Stomach (tissue), 19 donors: ENCODE measurements at places on chromosomes 4 and X. TPM values are rescaled to one million over a fixed set of nuclear protein-coding genes. Genes with fewer than 3 reads are reported as not detected.

DNA sequence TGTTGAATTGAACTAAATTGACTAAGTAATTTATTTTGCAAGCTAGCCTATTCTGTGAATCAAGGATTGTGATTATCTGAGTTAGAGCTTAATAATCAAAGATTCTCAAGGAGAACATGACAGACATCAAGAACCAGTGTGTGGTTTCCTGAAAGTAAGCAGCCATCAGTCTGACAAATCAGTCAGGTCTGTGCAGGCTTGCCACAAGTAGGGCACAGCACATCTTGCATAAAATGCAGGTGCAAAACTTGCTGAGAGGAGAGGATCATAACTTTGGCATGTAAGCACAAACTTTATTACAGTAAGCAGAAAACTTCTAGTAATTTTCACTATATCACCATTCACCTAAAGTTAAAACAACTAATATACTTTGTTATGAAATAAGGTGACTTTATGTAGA, 22.5 kb downstream of the FAM241A start:
- no peak overlapping the region for H3K4me3 ChIP-seq
- no peak overlapping the region for H3K27ac ChIP-seq
- H3K36me3 ChIP-seq: no peaks in the 10 kb centered on the region
- no peaks in the 10 kb centered on the region for H3K4me1 ChIP-seq
- peak; percentile 25 for DNase-seq

DNA sequence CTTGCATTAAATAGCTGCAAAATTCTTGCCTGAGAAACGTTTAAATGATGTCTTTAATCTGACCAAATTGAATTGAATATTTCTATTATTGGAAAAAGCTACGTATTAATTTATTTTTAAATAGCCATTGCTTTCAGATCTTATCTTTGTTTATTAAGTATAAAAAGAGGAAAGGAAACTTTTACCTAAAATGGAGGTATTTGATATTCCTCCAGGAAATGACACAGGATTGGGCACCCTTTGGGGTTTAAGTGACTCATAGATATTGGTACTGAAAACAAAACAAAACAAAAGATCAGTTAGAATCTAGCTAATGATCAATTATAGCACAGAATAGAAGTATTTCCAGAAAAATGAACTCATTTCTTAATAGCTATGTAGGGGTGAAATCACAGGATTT, 34.1 kb downstream of the PLS3 start:
- peaks cover 8% of the 10 kb centered on the region for H3K4me1 ChIP-seq
- no peaks in the 10 kb centered on the region for H3K27me3 ChIP-seq
- H3K36me3 ChIP-seq: no peaks in the 10 kb centered on the region
- no peak for DNase-seq
- H3K27ac ChIP-seq: no peak overlapping the region
- no peak overlapping the region for H3K4me3 ChIP-seq

- DNase-seq: no peak
- no peaks in the 10 kb centered on the region for H3K36me3 ChIP-seq
- no peaks in the 10 kb centered on the region for H3K4me1 ChIP-seq
- no peaks in the 10 kb centered on the region for H3K27me3 ChIP-seq
- H3K27ac ChIP-seq: no peak overlapping the region
These were observed 239.4 kb upstream of the BOD1L1 start for GRCh38 chr4:13866881-13867280.

DNA sequence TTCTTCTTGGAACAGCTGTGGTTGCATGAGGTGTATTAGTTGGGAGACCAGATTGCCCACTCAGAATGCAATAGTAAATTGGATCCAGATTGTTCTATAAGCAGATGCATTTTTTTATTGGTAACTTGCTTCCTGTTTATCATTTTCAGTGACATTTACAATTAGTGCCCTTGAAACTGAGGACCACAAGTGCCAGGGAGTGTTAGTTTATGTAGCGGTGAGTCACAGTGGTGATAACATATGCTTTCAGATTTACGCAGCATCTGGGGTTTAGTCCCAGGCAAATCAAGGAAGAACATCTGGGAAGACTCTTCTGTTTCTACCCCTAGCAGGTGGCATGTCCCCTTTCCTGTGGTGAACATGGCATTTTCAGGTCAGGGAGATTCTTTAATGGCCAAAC, 24.1 kb downstream of the FRMPD4 start:
- no peaks in the 10 kb centered on the region for H3K36me3 ChIP-seq
- no peak for DNase-seq
- H3K27ac ChIP-seq: no peak overlapping the region
- H3K4me3 ChIP-seq: no peak overlapping the region

GRCh38 chr4:15674926-15675325, 6.7 kb upstream of the FAM200B start:
- DNase-seq: no peak
- H3K27me3 ChIP-seq: no peaks in the 10 kb centered on the region
- no peak overlapping the region for H3K27ac ChIP-seq
- H3K4me1 ChIP-seq: no peaks in the 10 kb centered on the region
- no peaks in the 10 kb centered on the region for H3K36me3 ChIP-seq

GRCh38 chrX:3669841-3670475, 43.5 kb downstream of the PRKX start:
- no peaks in the 10 kb centered on the region for H3K27me3 ChIP-seq
- peaks cover 41% of the 10 kb centered on the region for H3K36me3 ChIP-seq
- H3K4me3 ChIP-seq: no peak overlapping the region
- H3K27ac ChIP-seq: no peak overlapping the region
- no peak for DNase-seq
- H3K4me1 ChIP-seq: no peaks in the 10 kb centered on the region

- H3K36me3 ChIP-seq: no peaks in the 10 kb centered on the region
- no peaks in the 10 kb centered on the region for H3K4me1 ChIP-seq
- DNase-seq: no peak
- no peaks in the 10 kb centered on the region for H3K27me3 ChIP-seq
- no peak overlapping the region for H3K27ac ChIP-seq
These were observed 6.8 kb upstream of the OCIAD2 start for GRCh38 chr4:48913346-48913745.

GRCh38 chr4:156829201-156829873, 142.3 kb downstream of the PDGFC start:
- peaks cover 3% of the 10 kb centered on the region for H3K4me1 ChIP-seq
- H3K27me3 ChIP-seq: no peaks in the 10 kb centered on the region
- H3K4me3 ChIP-seq: no peak overlapping the region
- no peak for DNase-seq

- H3K4me1 ChIP-seq: no peaks in the 10 kb centered on the region
- no peak overlapping the region for H3K4me3 ChIP-seq
- no peaks in the 10 kb centered on the region for H3K27me3 ChIP-seq
- no peaks in the 10 kb centered on the region for H3K36me3 ChIP-seq
- no peak overlapping the region for H3K27ac ChIP-seq
- no peak for DNase-seq
These were observed 13.5 kb downstream of the SSR4 start for GRCh38 chrX:153807976-153808375.

DNA sequence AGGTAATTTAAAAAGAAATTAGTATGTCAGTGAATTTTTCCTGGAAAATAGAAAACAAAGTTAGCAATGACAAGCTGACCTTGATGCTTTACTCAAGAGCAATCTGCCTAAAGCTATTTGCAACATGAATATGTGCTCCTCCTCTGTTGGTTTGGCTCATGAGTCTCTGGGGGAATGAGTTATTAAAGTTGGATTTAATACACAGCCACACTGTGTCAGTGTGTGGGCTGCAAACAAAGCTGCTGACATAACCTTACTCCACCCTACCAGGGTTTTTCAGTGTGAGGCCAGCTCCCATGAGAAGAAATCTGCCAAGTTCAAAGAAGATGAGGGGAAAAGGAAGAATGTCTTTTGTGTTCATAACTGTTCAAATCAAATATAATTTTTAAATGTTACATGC, 280.5 kb downstream of the TLL1 start:
- no peak overlapping the region for H3K4me3 ChIP-seq
- no peak for DNase-seq
- H3K36me3 ChIP-seq: no peaks in the 10 kb centered on the region
- no peaks in the 10 kb centered on the region for H3K27me3 ChIP-seq
- H3K27ac ChIP-seq: no peak overlapping the region
- H3K4me1 ChIP-seq: no peaks in the 10 kb centered on the region

DNA sequence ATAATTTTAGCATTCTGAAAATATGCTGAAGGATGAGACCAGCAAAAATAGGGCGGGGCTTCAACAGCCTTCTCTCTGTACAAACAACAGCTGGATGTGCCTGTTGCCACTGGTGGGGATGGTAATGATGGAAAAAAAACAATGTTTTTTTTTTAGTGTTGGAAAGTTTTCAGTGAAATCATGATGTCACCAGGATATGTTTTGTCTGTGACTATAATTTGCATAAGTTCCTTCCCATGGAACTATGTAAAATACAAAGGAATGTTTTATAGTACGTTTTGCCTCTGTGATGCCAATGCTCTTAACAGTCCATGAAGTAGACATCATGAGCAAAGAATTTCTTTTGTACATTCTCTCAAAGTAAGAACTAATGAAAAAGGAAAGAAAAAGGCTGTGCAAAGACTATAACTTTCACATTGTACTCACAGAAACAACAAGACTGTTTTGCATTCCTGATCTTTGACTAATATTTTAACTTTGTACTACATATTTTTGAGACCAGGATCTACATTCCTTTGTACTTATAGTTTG, 589.7 kb downstream of the SPRY1 start:
- no peaks in the 10 kb centered on the region for H3K4me1 ChIP-seq
- peak; percentile 75 for DNase-seq
- H3K27ac ChIP-seq: no peak overlapping the region
- no peaks in the 10 kb centered on the region for H3K36me3 ChIP-seq

GRCh38 chr4:70511365-70511764, 7.0 kb upstream of the AMTN start:
- H3K36me3 ChIP-seq: no peaks in the 10 kb centered on the region
- H3K4me3 ChIP-seq: no peak overlapping the region
- no peak for DNase-seq
- no peak overlapping the region for H3K27ac ChIP-seq

DNA sequence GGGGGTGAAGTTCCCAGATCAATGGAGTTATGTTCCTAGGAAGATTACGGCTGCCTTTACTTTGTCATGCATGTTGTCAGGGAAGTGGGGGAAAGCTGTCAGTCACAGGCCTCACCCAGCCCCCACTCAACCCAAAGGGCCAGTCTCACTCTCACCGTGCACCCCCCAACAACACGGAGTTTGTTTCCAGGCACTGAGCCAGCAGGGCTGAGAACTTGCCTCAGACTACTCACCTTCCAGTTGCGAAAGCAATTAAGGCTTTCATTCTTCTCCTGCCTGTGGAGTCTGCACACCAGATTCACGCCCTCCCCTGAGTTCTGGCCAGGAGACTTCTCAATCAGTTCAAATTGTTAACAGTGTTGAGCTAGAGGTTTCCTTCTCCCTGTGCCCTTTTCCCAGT, 114.3 kb downstream of the SH3BGRL start:
- no peak overlapping the region for H3K27ac ChIP-seq
- no peak overlapping the region for H3K4me3 ChIP-seq
- no peaks in the 10 kb centered on the region for H3K36me3 ChIP-seq
- no peaks in the 10 kb centered on the region for H3K27me3 ChIP-seq
- no peaks in the 10 kb centered on the region for H3K4me1 ChIP-seq
- DNase-seq: no peak

DNA sequence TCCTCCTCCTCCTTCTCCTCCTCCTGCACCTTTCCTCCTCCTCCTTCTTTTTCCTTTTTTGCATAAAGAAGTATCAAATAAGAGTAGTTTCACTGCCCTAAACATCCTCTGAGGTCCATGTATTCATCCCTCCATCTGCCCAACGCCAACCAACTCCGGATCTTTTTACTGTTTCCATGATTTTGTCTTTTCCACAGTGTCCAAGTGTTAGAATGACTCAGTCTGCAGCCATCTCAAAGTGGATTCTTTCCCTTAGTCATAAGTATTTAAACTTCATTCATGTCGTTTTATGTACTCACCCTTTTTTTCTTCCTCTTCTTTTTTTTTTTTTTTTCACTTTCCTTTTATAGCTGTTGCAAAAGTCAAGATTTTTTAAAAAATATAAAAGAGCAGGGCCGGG, 12.9 kb downstream of the CSF2RA start:
- no peaks in the 10 kb centered on the region for H3K36me3 ChIP-seq
- H3K4me1 ChIP-seq: no peaks in the 10 kb centered on the region
- no peak overlapping the region for H3K4me3 ChIP-seq
- no peaks in the 10 kb centered on the region for H3K27me3 ChIP-seq

DNA sequence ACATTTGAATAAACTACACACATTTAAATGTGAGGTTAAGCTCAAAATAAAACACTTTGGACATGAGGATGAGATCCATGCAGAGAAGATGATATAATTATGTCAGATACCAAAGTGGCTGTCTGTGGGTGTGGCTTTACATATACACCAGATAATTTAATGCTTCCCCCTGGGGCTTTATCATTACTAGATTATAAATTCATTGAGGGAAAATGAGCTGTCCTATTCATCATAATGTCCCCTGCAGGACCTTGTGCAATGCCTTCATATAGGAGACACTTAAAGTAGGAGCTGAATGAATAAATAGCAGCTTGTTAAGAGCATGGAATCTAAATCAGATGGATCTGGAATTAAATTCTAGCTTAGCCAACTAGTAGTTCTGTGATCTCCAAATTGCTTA, 49.7 kb downstream of the OTC start:
- no peaks in the 10 kb centered on the region for H3K36me3 ChIP-seq
- no peak overlapping the region for H3K27ac ChIP-seq
- H3K4me1 ChIP-seq: no peaks in the 10 kb centered on the region
- H3K4me3 ChIP-seq: no peak overlapping the region
- DNase-seq: no peak
- no peaks in the 10 kb centered on the region for H3K27me3 ChIP-seq

GRCh38 chr4:77203380-77204197, 46.6 kb downstream of the CCNG2 start:
- no peak overlapping the region for H3K4me3 ChIP-seq
- H3K36me3 ChIP-seq: no peaks in the 10 kb centered on the region
- no peak overlapping the region for H3K27ac ChIP-seq
- no peaks in the 10 kb centered on the region for H3K27me3 ChIP-seq

- no peaks in the 10 kb centered on the region for H3K4me1 ChIP-seq
- H3K36me3 ChIP-seq: no peaks in the 10 kb centered on the region
- DNase-seq: no peak
These were observed 239.4 kb downstream of the LDB2 start for GRCh38 chr4:16659079-16659478.

DNA sequence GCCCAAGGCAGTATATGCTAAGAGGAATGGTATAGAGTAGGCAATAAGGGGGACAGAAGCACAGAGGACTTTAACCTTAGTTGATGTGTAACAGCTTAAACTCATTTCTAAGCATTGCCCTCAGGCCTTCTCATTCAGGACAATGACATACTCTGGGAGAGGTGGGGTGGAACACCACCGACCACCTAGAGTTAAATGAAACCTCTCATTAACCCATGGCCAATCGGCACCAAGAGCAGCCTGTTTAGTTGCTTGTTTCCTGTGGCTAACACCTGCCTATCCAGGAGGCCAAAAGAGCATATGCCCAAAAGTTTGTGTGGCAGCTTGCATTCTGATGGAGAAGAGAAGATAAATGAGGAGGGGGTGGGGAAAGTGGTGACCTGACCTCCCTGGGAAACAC, 88.7 kb upstream of the PLAC1 start:
- no peaks in the 10 kb centered on the region for H3K36me3 ChIP-seq
- no peak overlapping the region for H3K4me3 ChIP-seq
- H3K27me3 ChIP-seq: no peaks in the 10 kb centered on the region
- H3K4me1 ChIP-seq: no peaks in the 10 kb centered on the region
- no peak for DNase-seq
- H3K27ac ChIP-seq: no peak overlapping the region

Gene NDUFA1
- total RNA-seq: 64.3 TPM

Gene USP27X
- 4.0 TPM for total RNA-seq

Gene ZIC3
- total RNA-seq: not detected

Gene RADX
- total RNA-seq: 1.0 TPM

Gene GABRE
- total RNA-seq: 7.6 TPM

Gene PPP4R3C
- total RNA-seq: not detected

Gene SPANXN4
- not detected for total RNA-seq

Gene ITGB1BP2
- 126 TPM for total RNA-seq

Gene CRLF2
- not detected for total RNA-seq
